ENCODE measurements at places on chromosomes 4 and X.
A peak's percentile ranks its signal among the peaks of the same experiment; 100 is the strongest.

GRCh38 chrX:42398967-42399631 lies 378.9 kb downstream of the PPP1R2C start:
- DNase-seq, result no peak

- no peak for DNase-seq
These were observed 60.4 kb upstream of the ATXN3L start for GRCh38 chrX:13380211-13380610.

GRCh38 chr4:173161311-173161710 lies 7.3 kb upstream of the GALNT7 start:
- no peak for DNase-seq

DNA sequence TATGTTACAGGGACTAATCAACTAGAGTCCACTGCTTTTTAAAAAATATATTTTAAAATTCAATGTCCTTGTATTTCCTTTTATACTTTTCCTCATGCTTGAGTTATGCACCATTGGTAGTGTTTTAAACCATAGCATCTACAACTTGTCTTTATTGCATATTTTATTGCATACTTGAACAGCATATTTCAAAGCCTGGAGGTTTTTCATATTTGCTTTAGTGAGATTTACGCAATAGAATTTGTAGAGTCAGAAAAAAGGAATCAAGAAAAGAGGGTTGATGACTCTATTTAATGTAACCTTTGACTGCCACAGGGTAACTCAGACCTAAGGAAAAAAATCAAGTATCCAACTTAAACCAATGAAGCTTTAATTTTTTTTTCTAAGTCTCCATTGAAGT lies 1165.7 kb upstream of the IGFBP7 start:
- DNase-seq, result no peak

GRCh38 chr4:188573104-188573503 lies 433.9 kb downstream of the TRIML1 start:
- DNase-seq, result no peak

DNA sequence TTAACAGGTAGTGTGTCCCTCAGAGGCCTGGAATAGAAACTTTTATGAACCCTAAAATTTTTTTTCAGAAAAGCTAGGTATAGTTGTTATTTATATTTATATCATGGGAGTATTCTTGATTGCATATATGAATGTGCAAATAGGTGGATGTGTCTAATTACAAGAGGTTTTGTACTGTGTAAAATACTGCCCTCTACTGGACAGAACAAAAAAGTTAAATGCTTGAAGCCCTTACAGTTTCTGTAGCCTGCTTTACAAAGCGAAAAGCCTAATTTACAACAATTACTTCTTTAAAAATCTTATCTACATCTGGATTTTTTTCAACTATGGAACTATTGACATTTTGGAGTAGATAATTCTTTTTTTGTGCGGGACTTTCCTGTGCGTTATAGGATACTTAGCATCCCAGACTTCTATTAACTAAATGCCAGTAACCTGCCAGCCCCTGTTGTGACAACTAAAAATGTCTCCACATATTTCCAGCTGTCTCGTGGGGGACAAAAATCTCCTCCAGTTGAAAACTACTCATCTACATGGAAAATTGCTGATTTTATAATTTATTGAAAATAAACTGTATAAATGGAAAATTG lies 35.1 kb downstream of the ENPEP start:
- DNase-seq, result no peak

DNA sequence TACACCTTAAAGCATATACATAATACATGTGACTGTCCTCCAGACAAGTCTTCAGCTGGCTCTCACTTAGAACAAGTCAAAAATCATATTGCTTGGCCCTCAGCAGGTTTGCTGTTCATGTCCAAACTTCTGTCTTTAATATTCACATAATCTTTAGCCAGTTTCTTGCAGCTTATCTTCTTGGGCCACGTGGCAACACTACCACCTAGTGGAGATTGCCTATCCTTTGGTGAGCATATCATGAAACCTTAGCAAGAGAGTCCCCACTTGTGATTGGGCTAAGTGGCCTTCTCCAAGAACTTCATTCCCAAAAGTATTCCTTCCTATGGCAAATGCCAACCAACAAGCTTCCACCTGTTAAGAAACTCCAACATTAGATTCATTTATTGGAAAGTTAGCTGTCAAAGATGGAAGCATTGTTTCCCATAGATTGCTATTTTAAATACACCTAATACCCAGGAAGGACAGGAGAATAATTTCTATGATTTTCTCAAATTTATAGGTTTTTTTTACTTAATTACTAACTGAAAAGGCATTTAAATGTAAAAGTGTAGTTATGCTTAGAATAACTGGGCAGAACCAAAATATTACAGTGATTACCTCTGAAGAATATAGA lies 231.9 kb upstream of the INTU start:
- peak; percentile 7 for DNase-seq

GRCh38 chr4:9894644-9895332 lies 113.4 kb downstream of the DRD5 start:
- DNase-seq, result no peak

GRCh38 chrX:68669871-68670270 lies 22.4 kb downstream of the STARD8 start:
- DNase-seq, result no peak

- DNase-seq, result peak; percentile 2
These were observed at the start of gene GPRASP2 for GRCh38 chrX:102712216-102712966. TSS of gene GPRASP2 (plus strand) at chrX:102712448. CDS start at chrX:102714870, 2,422 bp downstream.

DNA sequence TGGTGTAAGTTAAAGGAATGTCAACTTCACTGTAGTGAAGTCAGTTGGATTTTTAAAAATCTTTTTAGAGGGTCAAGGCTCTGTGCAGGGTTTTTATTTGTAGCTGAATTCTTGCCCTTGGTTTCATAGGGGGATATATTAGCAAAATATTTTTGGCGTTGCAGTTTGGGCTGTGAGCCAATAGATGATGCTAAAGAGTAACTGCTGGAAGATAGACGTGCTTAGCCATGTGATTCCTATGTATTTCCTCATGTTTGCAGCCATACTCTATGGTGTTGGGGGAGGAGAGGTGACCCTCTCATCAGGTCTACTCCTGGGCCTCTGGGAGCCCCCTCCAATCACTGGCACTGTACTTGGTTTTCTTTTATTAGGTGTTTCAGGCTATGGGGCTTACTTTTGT lies 246.7 kb upstream of the ARHGAP24 start:
- DNase-seq, result no peak

- no peak for DNase-seq
These were observed at the start of gene ARHGEF38 for GRCh38 chr4:105551965-105552746. TSS of gene ARHGEF38 (plus strand) at chr4:105552620. CDS start at chr4:105552766, 146 bp downstream.

DNA sequence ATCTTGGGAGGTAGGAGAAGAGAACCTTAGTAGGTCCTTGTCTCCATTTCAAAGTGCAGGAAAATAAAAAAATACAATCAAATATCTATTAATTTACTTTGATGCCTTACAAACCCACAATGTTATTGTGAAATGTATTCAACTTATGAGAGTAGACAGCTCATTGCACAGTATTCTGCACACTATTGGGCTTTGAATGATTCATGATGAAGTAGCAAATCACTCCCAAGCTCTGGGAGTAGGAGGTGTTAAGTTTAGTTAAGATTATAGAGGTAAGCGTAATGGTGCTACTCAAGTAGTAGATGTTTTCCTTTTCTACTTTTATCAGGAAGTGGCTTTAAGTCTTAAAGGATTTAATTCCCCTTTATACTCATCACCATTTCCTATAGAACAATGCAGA lies 32.8 kb upstream of the TMPRSS11A start:
- DNase-seq, result no peak

GRCh38 chr4:157035471-157035870 lies 40.5 kb upstream of the GLRB start:
- DNase-seq, result no peak

DNA sequence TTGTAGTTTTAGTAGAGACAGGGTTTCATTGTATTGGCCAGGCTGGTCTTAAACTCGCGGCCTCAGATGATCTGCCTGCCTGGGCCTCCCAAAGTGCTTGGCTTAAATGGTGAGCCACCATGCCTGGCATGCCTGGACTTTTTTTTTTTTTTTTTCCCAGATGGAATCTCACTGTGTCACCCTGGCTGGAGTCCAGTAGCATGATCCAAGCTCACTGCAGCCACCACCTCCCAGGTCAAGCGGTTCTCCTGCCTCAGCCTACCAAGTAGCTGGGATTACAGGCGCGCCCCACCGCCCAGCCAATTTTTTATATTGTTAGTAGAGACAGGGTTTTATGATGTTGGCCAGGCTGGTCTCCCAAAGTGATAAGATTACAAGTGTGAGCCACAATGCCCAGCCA lies 8.4 kb downstream of the UBE2K start:
- DNase-seq, result no peak

DNA sequence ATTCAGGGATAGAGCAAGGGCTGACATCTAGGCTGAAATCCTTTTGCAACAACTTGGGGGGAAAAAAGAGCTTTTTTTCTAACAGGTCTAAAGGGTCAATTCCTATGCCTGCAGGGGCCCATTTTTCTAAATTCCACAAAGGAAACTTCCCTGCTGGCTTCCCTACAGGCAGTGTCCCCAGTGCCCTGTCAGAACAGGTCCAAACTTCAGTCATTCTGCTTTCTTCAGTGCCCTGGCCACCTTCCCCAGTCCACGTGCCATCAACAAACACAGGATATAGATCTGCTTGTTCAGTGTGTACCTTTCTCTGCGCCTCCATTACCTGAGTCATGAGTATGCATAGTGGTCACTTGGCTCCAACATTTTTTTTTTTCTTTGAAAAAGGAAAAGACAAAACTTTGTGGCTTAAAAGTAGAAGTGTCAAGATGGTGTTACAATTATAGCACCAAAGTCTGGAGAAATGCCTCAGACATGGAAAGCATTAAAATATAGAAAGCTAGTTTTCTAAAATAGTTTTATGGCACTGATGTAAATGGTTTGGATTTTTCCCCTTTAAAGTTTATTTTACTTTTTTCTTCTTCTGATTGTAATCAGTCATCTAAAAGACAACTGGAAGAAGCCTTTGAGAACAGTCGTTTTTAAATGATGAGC lies 84.0 kb upstream of the JADE1 start:
- no peak for DNase-seq

DNA sequence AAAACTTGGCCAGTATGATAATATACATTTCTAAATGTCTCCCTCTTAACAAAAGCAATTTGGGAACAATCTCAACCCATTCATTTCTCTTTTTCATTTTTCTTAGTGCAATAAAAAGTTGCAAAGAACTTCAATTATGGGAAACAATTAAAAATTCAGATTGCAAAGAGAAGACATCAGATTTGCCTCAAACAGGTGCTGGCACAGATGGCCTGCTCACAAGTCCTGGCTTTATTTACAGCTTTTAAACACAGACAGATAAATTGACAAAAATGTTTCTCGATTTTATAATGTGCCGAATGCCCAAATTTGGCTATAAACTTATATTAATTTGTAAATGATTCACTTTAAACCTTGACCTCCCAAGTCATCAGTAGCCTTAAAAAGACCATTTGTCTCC lies 28.7 kb downstream of the SLC4A4 start:
- no peak for DNase-seq

DNA sequence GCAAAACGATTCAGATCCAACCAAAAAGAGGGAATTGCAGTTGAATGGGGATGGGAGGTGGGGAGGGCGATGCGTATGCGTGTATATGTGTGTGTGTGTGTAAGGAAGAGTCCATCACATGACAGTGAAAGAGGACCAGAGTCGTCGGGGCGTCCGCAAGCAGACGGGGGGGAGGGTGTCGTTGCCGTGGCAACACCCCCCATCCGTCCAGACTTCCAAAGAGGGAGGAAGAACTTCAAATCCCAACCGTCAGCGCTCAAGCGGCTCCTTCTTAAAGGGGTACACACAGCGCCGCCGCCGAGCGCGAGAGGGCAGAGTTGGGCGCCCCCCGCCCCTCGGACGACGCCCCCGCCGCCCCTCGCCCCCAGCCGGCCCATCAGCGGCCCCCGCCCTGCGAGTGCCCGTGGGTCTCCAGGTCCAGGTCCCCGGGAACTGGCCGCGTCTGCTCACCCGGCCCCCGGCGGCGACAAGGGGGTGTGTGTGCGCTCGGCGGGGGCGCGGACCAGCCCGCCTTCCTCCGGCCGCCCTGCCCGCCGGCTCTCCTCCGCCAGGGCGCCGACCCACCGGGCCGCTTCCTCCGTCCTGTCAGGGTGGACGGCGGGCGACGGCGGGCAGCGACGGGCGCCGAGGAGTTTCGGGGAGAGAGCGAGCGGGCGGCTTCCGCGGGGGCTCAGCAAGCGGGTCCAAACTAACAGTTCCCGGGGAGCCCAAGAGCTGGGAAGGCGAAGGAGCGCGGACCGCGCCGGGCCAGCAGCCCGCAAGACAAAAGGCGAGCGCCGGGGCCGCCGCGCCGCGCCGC lies 685 bp downstream of the LCORL start:
- peak; percentile 31 for DNase-seq

- no peak for DNase-seq
These were observed 232.4 kb downstream of the MAML3 start for GRCh38 chr4:139921429-139922184.

GRCh38 chr4:86156531-86156930 lies 203.3 kb downstream of the MAPK10 start:
- no peak for DNase-seq

DNA sequence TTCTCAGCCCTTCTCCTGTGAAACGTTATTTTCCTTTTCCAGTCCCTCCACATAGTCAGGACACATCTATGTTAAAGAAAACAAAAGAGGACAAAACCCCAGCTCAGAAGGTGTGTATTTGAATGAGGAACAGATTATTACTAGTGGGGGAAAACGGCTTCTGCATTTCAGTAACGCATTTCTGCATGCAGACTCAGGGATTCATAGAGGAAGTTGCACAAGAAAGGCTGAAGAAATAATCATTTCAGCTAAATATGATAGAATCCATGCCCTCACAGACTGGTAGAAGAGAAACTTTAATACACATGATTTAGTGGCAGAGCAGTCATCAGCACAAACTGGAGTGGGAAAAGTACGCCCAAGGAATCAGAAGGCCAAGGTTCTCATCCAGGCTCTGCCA lies 270.8 kb upstream of the FGF13 start:
- no peak for DNase-seq

GRCh38 chr4:95091272-95091671 lies 333.5 kb downstream of the BMPR1B start:
- no peak for DNase-seq

GRCh38 chr4:135368831-135369230 lies 1167.2 kb upstream of the PABPC4L start:
- no peak for DNase-seq

DNA sequence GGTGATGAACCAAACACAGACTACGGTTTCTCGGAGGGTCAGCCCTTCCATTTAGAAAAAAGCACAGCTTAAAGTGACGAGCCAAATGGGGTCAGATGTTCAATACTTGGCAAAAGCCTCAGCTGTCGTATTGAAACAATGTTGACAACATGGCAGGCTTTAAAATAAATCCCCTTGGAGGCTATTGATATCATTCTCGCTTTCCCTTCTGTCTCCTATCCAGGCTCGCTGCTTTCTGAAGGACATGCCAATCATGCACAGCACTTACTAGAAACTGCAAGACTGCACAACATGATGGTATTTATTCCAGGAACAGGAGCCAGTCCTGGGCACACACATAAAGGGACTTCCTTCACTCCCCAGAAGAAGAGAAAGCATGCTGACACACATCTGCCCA lies 137.9 kb downstream of the SLC7A11 start:
- DNase-seq, result no peak
